Gastrocnemius medialis (tissue), 4 donors: ENCODE measurements at places on chromosomes 12 and 14. TPM values are rescaled to one million over a fixed set of nuclear protein-coding genes. Genes with fewer than 3 reads are reported as not detected.
A peak's percentile ranks its signal among the peaks of the same experiment; 100 is the strongest.

FAM181A gene
- not detected for total RNA-seq

MGAT4C gene
- not detected for total RNA-seq

CCDC196 gene
- not detected for total RNA-seq

POTEM gene
- total RNA-seq = not detected

OR6C74 gene
- not detected for total RNA-seq

GPX2 gene
- 0.49 TPM for total RNA-seq

GPR84 gene
- 0.49 TPM for total RNA-seq

SERPINA12 gene
- not detected for total RNA-seq

GRCh38 chr12:61891632-61892031 lies 368.6 kb upstream of the USP15 start:
- H3K4me3 ChIP-seq = no peak overlapping the region
- H3K4me1 ChIP-seq = no peaks in the 10 kb centered on the region
- H3K27me3 ChIP-seq = no peaks in the 10 kb centered on the region
- no peaks in the 10 kb centered on the region for H3K36me3 ChIP-seq

DNA sequence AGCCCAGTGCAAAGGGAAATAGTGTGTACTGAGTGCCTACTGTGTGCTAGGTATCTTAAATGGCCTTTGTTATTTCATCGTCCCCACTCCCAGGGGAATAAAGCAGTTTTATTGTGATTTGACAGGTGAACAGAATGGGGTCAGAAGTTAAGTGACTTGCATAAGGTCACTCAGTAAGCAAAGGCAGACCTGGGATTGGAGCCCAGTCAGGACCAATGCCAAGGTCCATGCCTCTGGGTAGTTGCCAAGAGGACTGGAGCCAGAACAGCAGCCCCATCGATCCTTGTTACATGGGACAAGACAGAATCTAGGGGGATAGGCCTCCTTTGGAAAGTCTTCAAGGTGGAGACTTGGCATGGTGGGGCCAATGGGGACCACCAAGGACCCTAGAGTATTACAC lies 227.4 kb upstream of the PWP1 start:
- no peak overlapping the region for H3K27ac ChIP-seq
- H3K4me3 ChIP-seq = no peak overlapping the region
- no peaks in the 10 kb centered on the region for H3K4me1 ChIP-seq
- DNase-seq = no peak
- no peaks in the 10 kb centered on the region for H3K27me3 ChIP-seq

DNA sequence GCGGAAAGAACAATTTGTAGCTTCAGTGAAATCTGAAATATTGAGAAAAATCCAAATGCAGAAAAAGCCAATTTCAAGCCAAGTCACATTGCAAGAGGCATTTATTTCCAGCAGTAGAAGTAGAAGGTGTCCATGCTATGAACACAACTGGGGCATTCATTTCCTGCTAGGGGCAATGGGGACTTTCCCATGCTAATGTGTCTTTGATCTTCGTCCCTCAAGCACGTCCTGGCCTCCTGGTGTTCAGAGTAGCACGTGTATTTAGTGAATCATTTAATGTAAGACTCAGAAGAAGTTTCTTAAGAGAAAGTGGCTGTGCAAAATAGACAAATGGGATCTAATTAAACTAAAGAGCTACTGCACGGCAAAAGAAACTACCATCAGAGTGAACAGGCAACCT lies 267.9 kb downstream of the TMEM132C start:
- H3K36me3 ChIP-seq = no peaks in the 10 kb centered on the region
- no peak overlapping the region for H3K27ac ChIP-seq
- no peaks in the 10 kb centered on the region for H3K4me1 ChIP-seq

DNA sequence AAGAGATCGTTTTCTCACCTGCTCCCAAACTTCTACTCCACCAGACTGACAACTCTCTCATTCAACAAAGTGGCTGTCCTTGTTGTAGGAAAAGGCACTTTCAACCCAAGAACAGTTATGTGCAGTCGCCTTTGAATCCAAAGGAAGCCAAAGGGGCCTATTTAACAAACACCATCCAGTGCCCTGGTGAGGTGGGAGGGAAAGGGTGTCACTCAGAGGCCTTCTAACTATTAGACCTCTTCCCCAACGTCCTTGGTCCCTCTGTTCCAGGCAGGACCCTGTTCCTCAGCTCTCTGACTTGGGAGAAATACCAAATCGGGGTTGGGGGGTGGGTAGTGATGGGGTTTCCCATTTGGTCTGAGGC lies 3.2 kb downstream of the SIX4 start:
- no peaks in the 10 kb centered on the region for H3K27me3 ChIP-seq
- H3K4me3 ChIP-seq = peak overlapping the region; percentile 75
- peak overlapping the region; percentile 99 for H3K27ac ChIP-seq
- no peak for DNase-seq

GRCh38 chr12:54298904-54299303 lies 1.9 kb downstream of the NFE2 start:
- peaks cover 13% of the 10 kb centered on the region for H3K4me1 ChIP-seq
- H3K27me3 ChIP-seq = no peaks in the 10 kb centered on the region
- H3K4me3 ChIP-seq = no peak overlapping the region

DNA sequence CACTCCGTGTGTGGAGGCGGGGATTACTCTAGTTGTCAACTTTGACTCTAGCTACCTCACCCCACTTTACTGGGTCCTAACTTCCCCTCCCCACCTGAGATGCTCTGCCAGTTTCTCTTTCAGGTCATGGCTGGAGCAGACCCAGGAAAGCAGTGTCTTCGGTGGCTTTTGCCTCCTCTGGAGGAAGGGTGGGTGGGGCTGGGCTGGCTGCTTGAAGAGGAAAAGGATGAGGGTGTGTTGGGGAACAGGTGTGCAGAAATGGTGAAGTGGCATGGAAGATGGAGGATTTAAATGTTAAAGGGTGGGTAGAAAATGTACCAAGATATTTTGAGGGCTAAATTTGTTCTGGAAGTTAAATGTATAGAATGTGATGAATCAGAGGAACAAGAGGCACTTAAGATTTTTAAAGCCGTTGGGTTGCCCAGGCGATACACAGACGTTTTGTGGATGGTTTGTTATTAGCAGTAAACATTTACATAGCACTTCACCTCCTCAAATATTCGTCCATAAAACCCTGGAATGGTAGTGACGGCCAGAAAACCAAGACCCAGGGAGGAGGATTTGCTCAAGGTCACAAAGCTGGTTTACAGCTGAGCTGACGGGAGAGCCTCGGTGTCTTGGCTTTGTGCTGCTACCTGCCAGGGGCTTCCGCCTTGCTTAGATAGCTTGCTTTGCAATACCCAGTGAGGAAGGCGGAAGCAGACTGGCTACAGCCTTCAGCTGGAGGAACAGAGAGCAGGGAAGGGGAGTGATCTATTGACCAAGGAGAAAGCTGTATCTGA lies 72.2 kb upstream of the PRMT8 start:
- H3K27ac ChIP-seq = no peak overlapping the region
- no peak overlapping the region for H3K4me3 ChIP-seq
- H3K27me3 ChIP-seq = no peaks in the 10 kb centered on the region
- no peaks in the 10 kb centered on the region for H3K4me1 ChIP-seq

- no peaks in the 10 kb centered on the region for H3K36me3 ChIP-seq
- H3K4me3 ChIP-seq = no peak overlapping the region
- no peaks in the 10 kb centered on the region for H3K27me3 ChIP-seq
- no peak overlapping the region for H3K27ac ChIP-seq
- no peaks in the 10 kb centered on the region for H3K4me1 ChIP-seq
These were observed 20.1 kb downstream of the MORN3 start for GRCh38 chr12:121649322-121649721.

GRCh38 chr12:15962760-15963159 lies 51.6 kb downstream of the DERA start:
- H3K4me1 ChIP-seq = no peaks in the 10 kb centered on the region
- H3K36me3 ChIP-seq = peaks cover 36% of the 10 kb centered on the region
- no peaks in the 10 kb centered on the region for H3K27me3 ChIP-seq
- H3K4me3 ChIP-seq = no peak overlapping the region

GRCh38 chr12:76848132-76848531 lies 30.7 kb downstream of the CSRP2 start:
- no peak overlapping the region for H3K4me3 ChIP-seq
- H3K4me1 ChIP-seq = no peaks in the 10 kb centered on the region
- H3K27me3 ChIP-seq = no peaks in the 10 kb centered on the region

- no peaks in the 10 kb centered on the region for H3K36me3 ChIP-seq
- H3K4me1 ChIP-seq = no peaks in the 10 kb centered on the region
- no peak overlapping the region for H3K27ac ChIP-seq
- no peaks in the 10 kb centered on the region for H3K27me3 ChIP-seq
- no peak for DNase-seq
- no peak overlapping the region for H3K4me3 ChIP-seq
These were observed 863.5 kb upstream of the MGAT4C start for GRCh38 chr12:87119713-87120112.

DNA sequence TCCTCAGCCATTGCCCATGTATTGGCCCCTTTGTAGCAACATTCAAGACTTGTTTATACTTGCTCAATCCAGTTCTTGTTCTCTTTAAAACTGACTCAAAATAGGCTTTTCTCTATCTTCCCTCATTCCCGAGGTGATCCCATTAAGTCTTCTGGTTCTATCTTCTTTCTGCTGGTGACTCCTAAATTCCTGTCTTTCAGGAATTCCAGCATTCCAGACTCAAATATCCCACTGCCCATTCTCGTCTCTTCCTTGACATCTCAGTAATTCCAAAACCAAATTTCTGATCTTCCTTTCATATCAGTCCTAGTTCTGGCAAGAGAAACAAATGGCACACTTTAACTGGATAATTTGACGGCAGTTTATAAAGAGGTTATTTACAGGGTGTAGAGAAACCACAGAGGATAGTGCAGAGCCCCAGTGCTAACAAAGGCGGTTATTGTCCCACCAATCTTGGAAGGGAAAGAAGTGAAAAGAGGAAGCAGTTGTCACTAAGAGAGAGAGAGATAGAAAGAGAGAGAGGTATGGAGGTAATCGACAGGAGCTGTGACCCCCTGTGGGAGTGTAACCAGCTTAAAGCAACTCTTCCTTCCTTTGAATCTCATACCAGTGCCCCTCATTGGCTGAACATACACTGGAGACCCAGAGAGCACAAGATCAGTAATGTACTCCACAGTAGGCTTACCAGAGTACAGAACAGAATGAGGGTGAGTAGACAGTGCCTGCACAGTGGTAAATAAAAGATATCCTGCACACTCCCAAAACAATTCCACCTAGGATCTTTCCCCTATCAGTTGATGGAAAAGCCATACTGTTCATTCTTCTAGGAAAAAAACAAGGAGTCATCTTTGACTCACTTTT lies 177.6 kb upstream of the LMNTD1 start:
- H3K4me1 ChIP-seq = no peaks in the 10 kb centered on the region
- no peak overlapping the region for H3K4me3 ChIP-seq
- no peak overlapping the region for H3K27ac ChIP-seq
- H3K36me3 ChIP-seq = no peaks in the 10 kb centered on the region
- H3K27me3 ChIP-seq = no peaks in the 10 kb centered on the region

DNA sequence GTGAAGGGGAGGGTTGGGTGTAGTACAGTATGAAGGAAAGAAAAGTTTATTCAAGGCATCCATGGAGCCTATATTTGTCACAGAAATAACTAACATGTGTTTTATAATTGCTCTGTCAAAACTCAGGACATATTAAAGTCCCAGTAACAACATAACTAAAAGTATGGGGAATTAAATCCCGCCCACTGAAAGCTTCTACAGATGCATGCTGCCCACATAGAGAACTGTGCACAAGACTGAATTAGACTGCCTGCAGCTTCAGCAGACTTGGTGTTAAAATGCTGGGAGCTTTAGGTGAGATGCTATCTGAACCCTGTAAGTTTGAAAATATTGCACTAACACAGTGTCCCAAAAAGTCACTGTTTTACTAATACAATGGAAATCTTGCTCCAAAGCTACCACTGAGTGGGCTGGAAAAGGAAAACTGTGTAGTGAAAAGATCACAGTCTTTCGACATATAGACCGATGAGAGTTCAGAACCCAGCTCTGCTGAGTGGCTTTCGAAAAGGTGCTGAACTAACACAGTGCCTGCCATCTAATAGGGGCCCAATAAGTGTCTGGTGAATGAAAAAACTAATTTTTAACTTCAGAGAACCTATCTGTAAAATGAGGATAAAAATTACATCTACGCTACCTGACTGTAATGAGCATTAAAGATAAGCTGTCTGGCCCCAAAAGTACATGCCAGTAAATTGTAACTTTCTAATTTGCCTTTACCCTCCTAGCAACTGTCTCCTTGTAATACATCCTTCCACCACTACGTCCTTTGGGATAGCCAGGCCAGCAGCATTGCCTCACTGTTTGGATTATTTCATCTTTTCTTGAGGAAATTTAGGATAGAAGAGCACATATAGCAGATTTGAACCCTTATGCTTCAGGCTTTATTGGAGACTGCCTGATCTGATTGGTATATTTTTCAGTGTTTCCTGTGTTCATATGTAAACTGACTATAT lies 237.6 kb downstream of the BCAT1 start:
- no peak overlapping the region for H3K4me3 ChIP-seq
- no peak overlapping the region for H3K27ac ChIP-seq
- no peaks in the 10 kb centered on the region for H3K27me3 ChIP-seq
- H3K4me1 ChIP-seq = no peaks in the 10 kb centered on the region
